ENCODE measurements at places on chromosomes 6 and 20.

DNA sequence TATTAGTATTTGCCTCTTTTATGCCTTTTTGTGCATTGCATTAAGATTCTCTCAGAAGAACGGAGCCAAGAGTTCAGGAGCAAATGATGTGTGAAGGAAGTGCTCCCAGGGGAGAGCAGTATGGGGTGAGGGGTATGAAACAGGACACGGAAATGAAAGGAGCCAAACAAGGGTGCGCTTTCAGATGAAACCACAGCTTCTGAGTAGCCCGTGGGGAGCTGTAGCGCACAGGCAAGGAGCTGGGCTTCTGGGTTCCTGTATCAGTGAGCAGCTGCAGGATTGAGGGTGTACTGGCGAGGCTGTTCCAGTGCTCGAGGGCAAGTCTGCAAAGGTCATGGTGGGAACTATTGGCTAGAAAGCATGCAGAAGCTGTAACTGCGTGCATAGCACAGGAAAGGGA, 25.4 kb downstream of the ANKEF1 start:
- no peak for DNase-seq

- DNase-seq = no peak
Measured at GRCh38 chr6:156953127-156953478, 175.9 kb downstream of the ARID1B start.

GRCh38 chr6:134235937-134236751, 81.8 kb downstream of the SGK1 start:
- DNase-seq = no peak

DNA sequence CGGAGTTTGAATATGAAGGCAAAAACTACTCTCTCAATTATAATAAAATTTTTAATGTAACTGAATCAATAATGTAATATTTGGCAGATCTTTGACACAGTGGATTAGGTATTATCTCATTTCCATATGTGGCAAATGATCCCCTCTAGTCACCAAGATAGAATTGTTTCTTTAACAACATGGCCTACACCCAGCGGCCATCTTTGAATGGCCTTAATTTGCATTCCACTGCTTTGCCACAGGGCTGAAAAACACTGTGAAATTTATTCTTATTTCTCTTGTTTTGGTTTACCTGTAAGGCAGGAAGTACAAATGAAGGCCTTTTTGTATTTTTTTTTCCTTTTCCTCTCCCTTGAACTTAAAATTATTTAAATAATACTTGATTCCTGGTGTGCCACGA, 162.6 kb upstream of the SCGN start:
- no peak for DNase-seq

GRCh38 chr6:166815629-166816028, 140.7 kb downstream of the RNASET2 start:
- no peak for DNase-seq

DNA sequence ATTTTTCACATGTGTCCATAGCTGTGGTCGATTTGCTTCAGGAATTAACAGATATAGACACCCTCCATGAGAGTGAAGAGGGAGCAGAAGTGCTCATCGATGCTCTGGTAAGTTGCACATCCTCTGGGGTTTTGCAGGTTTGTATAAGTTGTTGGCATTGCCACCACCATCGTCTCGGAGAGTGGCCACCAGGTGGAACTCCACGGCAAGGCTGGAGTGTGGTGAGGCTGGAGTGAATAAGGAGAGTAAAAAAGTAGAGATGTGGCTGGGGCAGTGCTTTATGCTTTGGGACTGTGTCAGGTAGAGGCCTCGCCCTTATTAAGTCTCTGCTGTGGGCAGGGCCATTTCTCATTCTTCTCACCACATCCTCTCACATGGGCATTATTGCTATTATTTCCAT, 63.7 kb downstream of the CTNNBL1 start:
- no peak for DNase-seq

GRCh38 chr20:1815502-1816085, 79.6 kb upstream of the SIRPA start:
- DNase-seq = no peak

DNA sequence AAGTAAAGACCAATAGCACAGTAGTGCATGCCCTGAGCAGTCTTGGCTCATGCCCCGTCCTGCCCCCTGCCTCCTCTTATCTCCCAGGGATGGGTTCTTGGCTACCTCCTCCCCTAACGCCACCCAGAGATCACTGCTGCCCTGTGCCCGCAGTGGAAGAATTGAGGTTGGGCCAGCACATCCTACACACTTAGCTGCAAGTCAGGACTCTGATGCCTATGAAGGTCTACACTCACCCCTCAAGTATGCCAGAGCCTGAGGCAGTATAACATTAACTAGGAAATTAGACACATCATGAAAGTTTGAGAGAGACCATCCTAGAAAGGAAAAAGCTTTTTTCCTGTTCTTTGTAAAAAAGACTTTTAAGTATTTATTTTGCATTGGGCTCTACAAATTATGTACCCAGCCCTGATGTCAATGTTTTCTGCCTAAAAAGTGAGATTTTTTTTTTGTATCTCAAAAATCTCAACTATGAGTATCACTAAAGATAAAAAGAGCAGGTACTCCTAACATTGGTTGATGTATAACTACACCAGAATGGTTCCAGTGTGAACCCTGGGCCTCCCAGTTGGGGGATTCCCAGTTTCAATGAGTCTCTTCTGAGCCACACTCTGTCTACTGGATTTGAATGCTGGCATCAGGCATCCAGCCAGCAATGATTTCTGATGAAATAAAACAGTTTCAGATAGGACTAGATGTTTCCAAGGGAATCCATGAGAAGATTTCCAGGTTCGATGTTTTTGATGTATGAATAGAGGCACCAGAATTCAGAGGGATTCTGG, 115.4 kb downstream of the ISM1 start:
- DNase-seq = no peak

DNA sequence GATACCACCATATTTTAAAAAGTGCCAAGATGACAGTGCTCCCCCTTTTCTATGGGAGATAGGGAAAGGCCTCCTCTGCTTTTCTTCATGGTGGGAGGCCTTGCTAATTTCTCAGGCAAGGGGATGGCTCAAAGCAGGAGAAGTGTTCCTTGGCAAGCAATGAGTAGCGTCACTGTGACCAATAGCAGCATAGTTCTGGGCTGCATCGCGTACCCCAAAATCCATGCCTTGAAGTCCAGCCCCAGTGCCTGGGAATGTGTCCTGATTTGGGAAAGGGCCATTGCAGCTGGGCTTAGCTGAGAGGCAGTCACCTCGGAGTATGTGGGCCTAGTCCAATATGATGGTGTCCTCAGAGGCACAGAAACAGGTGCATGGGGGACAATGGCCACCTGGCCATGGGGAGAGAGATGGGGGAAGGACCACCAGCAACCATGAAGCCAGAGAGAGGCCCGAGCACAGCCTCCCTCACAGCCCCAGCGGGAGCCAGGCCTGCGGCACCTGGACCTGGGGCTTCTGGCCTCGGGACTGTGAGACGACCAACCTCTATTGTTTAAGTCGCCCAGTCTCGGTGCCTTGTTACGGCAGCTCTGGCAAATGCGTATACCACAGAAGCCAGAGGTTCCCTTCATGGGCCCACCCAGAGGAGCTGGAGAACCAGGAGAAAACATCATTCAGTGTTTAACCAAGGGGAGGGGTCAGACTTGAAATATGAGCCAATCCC, 153.1 kb upstream of the RPS6KA2 start:
- DNase-seq = no peak

GRCh38 chr6:30915591-30915946, 1.5 kb downstream of the VARS2 start:
- DNase-seq = peak; percentile 80

DNA sequence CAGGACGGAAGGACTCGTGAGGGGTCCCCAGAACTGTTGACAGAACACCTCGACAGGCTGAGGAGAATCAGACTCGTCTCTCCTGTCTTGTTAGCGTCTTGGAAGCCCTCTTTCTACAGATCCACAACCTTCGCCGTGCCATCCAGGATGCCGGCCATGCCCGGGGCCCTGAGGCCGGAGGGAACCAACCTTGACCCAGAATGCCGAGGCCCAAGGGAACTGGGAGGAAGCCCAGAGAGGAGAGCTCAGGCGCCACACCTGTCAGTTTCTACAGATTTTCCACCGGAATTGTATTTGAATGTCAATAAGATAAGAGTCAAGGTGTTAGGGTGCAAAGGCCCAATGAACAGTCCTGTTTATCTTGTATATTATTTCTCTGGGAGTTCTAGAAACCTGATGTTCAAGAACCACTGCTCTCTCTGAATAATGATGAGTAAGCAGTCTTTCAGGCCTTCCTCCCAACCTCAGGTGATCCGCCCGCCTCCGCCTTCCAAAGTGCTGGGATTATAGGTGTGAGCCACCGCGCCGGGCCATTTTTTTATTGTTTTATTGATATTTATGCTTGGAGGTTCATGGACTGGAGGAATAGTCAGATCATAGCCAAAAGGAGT, 799 bp upstream of the ME1 start:
- peak; percentile 20 for DNase-seq

DNA sequence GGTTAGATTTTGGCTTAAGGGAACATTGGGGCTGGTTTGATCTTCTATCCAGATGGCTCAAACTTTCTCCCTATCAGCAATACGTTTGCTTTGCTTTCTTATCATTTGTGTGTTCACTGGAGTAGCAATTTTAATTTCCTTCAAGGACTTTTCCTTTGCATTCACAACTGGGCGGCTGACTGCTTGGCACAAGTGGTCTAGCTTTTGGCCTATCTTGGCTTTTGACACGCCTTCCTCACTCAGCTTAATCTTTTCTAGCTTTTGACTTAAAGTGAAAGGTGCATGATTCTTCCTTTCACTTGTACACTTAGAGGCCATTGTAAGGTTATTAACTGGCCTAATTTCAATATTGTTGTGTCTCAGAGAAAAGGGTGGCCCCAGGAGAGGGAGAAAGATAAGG, 254.9 kb downstream of the PLCB1 start:
- no peak for DNase-seq

DNA sequence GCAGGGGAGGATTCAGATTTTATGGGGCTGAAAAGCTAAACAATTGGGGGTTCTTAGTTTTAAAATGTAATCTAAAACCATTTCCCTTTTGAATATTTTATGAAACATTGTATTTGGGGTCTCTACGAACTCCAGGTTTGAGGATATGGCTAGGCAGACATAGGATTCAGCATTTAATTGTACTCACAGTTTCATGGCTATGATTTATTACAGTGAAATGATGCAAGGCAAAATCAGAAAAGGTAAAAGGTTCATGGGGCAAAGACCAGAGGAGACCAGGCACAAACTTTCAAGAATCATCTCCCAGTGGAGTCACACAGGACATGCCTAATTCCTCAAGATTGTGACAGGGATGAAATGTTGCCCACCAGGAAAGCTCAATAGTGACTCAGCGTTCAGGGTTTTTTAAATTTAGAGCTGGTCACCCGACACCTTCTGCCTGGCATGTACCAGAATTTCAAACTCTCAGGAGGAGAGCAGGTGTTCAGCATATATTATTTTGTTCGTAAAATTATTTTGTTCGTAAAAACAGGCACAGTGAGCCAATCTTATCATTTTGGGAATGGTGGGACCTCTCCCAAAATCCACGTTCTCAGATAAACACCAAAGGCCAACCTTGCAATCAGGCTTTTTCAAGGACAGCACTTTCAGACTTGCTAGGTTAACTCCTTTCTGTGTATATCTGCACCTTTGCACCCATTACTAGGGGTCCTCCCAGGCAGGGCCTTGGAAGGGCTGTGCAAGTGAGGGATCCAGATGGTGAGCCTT, 270.3 kb downstream of the NKAIN2 start:
- DNase-seq = no peak

DNA sequence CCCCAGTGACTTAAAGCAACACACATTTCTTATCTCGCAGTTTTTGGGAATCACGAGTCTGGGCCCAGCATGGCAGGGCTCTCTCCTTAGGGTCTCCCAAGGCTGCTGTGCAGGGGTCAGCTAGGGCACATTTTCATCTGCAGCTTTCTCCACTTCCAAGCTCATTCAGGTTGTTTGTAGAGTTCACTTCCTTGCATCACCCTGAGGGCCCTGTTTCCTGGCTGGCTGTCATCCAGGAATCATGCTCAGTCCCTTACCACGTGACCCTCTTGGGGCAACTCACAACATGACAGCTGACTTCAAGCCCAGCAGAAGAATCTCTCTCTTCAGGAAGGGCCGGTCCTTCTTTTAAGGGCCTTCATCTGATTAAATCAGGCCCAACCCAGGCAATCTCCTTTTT, 21.3 kb downstream of the SNAP25 start:
- peak; percentile 58 for DNase-seq

GRCh38 chr20:35598476-35598875, 17.2 kb upstream of the SPAG4 start:
- DNase-seq = no peak

- DNase-seq = no peak
Measured at GRCh38 chr6:175680-176079, 116.6 kb upstream of the DUSP22 start.

- no peak for DNase-seq
Measured at GRCh38 chr6:52190409-52190808, 4.2 kb downstream of the IL17A start.

GRCh38 chr6:40172272-40172671, 238.0 kb upstream of the MOCS1 start:
- no peak for DNase-seq

GRCh38 chr20:23085436-23086055, 578 bp downstream of the CD93 start:
- DNase-seq = no peak

- no peak for DNase-seq
Measured at GRCh38 chr6:1031720-1032119, 280.2 kb upstream of the FOXQ1 start.

- no peak for DNase-seq
Measured at GRCh38 chr6:21392177-21392576, 201.4 kb upstream of the SOX4 start.
